ENCODE measurements at places on chromosomes 5 and 9. TPM values are rescaled to one million over a fixed set of nuclear protein-coding genes. Genes with fewer than 3 reads are reported as not detected.

Gene DRD1
- polyA plus RNA-seq: 0.06 TPM

Gene NIPSNAP3A
- 51.4 TPM for polyA plus RNA-seq

Gene TTC16
- polyA plus RNA-seq: 0.38 TPM

DNA sequence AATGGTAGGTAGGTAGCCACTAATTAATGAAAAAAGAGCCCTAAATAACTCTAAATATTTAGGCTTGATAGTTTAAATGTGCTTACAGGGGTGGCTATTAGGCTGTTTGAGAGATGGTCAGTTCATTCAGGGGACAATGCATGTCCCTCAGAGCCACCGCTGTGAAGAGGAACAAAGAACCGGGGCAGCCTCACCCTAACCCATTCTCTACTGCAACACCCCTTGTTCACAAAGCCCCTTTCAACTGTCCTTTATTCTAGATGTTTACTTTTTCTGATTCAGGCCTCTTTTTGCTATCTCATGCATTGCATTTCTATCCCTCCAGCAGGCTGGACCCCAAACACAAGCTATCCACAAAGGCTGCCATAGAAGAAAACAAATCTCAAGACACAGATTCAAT lies 906.7 kb downstream of the NR2F1-AS1 start:
- no peak for DNase-seq

DNA sequence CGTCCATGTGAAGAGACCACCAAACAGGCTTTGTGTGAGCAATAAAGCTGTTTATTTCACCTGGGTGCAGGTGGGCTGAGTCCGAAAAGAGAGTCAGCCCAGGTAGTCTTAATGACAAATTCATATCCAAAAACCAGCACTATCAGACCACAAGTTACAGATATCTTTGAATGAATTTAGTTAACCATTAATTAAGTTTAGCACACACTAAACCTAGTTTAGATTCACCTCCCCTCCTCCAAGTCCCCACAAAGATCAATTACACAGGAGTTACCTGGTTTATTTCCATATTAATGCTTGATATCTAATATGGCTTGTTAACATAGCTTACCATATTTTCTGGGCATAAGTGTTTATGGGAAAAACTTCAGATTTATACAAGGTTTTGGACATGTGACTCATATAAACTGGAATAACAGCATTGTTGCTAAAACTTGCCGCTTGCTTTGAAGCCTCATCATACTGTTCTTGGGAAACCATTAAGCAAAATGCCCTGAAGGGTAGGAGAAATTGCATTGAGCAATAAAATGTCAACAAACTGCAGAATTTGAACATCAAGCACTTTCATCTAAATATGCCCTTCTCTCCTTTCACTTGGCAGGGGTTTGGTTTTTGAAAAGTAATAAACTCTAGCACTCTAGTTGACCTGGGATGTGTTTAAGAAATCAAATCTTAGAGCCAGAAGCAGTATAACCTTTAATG lies 166.9 kb downstream of the SNCAIP start:
- DNase-seq: no peak

- DNase-seq: no peak
Measured at GRCh38 chr5:111072949-111073682, 1.6 kb downstream of the TSLP start.

GRCh38 chr5:169934990-169935389 lies 45.3 kb downstream of the INSYN2B start:
- no peak for DNase-seq

DNA sequence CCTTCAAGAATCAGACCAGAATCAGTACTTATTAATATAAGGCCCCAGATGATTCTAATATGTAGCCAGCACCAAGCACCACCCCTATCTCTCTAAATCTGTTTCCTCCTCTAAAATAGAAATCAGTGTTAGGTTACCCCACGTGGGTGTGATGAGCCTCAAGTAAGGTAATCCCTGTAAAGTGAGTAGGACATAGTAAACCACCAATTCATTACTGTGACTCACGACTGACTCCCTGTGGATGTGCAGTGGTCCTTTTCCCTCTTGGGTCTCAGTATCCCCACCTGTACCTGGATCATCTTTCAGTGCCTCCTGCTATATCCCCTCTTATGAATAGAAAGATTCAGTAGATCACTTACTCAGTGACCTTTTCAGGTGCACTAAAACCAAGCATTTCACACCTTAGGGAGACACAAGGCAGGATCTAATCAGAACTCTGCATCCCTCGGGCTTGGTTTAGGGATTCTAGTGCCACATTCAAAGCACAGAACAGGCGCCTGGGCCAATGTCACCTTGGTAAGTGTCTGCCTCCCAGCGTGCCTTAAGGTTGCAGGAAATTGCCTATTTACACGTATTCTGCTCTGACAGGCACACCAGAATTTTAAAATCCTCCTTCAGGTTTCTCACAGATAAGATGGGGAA lies 12.2 kb upstream of the ALDH1B1 start:
- no peak for DNase-seq

- DNase-seq: no peak
Measured at GRCh38 chr5:39053189-39053588, 21.0 kb downstream of the RICTOR start.

DNA sequence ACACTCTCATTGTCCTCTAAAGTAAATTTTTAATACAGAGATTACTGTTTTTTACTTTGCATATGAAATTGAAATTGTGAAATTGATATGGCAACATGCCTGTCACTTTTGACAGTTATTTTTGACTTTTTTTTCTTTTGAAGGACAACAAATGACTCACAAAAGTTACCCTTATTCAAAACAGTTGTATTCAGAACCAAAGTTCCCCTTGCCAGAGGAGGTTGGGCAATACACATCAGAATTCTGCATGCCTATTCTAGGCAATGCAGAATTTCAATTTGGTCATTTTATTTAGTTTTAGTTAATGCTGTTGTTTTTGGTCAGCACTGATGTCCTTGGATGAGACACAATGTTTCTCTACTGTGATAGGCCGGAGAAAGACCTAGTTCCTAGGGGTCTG lies 299.1 kb upstream of the PRR16 start:
- DNase-seq: no peak

- DNase-seq: no peak
Measured at GRCh38 chr5:33612386-33612785, 171.6 kb downstream of the TARS1 start.

DNA sequence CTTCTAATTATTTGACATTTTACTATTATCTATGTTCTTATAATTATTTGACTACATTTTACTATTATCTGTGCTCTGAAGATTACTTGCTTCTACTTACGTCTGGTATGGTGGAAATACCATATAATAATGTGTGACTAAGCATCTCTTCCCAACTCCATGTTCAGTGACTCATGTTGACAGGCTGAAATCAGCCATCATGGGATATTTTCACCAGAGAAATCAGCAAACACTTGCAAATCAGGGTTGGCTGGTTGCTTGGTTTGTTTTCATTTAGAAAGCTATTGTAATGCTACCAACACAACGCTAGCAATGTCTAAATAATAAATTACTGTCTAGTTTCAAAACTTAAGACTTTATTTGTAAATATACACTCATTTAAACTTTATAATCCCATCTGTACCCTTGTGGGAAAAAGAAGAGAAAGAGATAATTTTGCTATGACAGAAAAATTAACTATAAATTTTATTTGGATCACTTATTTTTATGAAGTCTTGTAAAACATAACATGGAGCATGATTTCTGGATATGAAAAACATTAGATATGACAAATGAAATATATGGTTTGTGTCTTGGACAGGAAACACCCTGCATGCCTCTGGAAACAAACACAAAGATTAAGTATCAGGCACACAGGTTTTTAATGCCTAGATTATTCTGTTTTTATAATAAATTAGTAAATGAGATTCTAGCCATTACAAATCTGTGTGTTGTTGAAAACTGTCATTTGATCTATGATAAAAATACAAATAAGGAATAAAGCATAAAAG lies 337.6 kb downstream of the BNC2 start:
- DNase-seq: no peak

DNA sequence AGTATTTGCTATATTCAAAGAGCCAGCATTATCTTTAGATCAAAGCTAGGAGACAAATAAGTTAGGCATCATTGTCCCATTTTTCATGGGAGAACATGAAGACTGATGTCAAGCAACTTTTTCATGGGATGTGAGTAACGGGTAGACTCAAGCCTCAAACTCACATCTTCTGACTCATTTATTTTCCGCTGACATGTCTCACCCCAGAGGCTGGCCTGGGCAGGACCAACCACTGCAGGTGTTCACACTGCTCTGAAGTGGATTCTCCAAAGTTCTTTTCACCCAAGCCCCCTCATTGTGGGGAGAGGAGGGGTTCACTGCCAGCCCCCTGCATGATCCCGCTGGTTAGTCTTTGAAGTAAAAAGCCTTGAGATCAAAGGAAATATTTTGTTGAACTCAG lies 34.9 kb upstream of the BASP1 start:
- no peak for DNase-seq
